ENCODE measurements at places on chromosomes 16 and 17.

DNA sequence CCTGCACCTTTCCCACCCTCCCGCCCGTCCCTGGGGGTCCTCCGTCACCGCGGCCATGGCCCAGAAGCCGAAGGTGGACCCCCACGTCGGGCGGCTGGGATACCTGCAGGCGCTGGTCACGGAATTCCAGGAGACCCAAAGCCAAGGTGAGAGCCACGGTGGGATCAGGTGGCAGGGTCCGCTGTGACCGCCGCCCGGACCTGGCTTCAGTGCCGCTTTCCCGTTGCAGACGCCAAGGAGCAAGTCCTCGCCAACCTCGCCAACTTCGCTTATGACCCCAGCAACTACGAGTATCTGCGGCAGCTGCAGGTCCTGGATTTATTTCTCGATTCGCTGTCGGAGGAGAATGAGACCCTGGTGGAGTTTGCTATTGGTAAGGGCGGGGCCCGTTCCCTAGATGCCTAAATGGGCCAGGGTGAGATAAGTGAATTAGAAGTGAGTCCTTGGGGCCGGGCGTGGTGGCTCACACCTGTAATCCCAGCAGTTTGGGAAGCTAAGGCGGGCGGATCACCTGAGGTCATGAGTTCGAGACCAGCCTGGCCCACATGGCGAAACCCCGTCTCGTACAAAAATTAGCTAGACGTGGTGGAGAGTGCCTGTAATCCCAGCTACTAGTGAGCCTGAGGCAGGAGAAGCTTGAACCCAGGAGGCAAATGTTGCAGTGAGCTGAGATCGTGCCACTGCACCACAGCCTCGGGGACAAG, 617 bp downstream of the ARMC7 start:
- no peak for DNase-seq

- no peak for DNase-seq
Measured at GRCh38 chr17:75068750-75069149, 19.0 kb upstream of the SLC16A5 start.

GRCh38 chr17:58191241-58191896, 1.2 kb upstream of the EPX start:
- no peak for DNase-seq

GRCh38 chr17:52170963-52171572, 12.6 kb upstream of the CA10 start:
- peak; percentile 39 for DNase-seq

DNA sequence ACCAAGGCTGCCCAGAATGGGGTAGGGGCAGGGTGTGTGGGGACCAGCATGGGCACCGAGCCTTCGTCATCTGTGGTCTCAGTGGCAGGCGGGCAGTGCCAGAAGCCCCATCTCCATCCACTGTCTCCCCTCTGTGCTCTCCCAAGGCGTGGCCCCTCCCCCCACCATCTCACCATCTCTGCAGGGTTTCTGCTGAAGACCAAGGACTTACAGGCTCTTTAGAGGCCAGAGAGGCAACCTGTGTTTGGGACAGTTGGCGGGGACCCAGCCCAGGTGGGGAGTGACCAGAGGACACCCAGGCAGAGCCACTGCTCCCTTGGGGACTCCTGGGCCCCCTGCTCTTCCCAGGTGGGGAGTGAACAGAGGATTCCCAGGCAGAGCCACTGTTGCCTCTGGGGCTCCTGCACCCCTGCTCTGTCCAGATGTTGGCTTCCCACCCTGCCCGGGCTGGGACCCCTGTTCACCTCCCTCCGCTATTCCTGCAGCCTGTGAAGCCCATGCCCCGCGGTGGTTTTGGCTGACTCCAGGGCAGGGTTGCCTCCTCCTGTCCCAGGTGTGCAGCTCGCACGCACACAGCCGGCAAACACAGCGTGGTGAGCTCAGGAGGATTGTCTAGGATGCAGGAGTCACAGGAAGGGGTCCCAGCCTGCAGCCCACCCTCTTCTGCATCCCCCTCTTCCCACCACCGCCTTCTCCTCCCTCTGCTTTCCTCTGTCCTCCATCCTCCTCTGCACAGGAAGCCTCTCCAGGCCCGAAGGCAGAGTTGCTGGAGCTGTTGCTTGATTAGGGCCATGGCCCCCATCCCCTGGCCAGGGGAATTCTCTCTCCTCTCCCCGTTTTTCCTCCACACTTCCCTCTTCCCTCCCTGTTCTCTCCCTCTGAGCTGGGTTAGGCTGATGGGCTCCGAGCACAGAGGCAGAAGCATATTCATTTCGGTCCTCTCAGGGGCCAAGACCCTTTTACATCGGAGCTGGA, 45.0 kb downstream of the SLC7A5 start:
- no peak for DNase-seq

- DNase-seq = no peak
Measured at GRCh38 chr16:5004311-5004710, 29.4 kb downstream of the NAGPA start.

DNA sequence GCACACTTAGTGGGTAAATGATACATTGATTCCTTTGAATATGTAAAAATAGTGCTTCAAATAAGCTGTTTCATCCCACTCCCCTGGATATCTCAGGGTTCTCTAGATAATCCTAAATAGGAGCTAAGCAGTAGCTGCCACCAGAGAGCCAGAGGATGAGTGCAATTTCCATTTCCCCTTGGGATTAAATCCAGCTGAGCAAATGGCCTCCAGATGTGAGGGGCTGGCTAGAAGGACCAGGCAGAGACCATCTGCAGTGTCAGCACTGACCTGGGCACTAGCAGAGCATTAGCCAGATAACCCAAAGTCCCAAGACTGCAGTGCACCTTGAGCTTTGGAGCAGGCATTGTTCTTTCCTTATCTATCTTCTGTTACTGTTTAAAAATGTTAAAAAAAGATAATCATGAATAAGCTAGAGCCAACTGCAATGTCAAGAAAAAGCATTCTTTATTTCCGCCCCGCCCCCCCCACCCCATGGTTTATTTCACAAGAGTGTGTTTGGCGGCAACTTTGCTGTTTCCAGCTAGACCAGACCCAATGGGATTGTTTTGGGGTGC, 19.5 kb downstream of the GPR179 start:
- DNase-seq = no peak

- DNase-seq = no peak
Measured at GRCh38 chr16:56916571-56917403, 15.2 kb upstream of the HERPUD1 start.

DNA sequence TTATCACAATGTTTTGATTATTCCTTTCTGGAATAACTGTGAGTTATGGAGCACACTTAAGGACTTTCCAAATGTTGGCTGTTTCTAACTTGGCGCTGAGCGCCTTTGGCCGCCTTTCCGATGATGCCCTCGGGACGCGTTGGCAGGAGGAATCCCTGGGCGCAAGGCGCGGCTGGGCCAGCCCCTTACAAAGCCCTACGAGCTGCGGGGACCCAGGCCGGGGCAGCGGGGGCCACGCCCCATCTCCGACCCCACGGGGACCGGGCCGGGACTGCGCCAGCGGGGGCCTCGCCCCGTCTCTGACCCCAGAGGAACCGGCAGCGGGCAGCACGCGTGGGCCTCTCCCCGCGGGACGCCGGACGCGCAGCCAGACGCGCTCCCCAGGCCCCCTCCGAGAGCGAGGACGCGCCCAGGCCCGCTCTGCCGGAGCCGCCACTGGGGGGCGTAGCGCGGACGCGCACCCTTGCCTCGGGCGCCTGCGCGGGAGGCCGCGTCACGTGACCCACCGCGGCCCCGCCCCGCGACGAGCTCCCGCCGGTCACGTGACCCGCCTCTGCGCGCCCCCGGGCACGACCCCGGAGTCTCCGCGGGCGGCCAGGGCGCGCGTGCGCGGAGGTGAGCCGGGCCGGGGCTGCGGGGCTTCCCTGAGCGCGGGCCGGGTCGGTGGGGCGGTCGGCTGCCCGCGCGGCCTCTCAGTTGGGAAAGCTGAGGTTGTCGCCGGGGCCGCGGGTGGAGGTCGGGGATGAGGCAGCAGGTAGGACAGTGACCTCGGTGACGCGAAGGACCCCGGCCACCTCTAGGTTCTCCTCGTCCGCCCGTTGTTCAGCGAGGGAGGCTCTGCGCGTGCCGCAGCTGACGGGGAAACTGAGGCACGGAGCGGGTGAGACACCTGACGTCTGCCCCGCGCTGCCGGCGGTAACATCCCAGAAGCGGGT, at the start of gene GAA:
Gene GAA (plus strand): TSS at position 571 of the 935 bp plus-strand sequence. CDS start 3,006 bp downstream, outside the sequence.
- peak; percentile 92 for DNase-seq

DNA sequence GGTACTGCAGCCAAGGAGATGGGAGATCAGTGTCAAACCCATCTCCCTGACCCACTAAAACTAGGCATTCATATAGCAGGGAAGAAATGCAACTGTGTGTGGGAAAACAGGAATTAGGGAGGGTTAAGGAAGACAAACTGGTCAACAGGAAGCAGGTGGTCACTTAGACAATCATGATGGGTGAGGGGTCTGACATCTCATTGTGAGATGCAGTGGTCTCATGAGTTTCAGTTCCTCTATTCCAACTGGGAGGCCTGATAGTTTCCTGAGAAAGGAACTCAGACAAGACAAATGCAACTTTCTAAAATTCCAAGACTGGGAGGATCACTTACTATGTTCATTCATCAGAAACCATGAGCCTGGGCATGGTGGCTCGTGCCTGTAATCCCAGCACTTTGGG, 361.4 kb upstream of the C16orf82 start:
- no peak for DNase-seq

DNA sequence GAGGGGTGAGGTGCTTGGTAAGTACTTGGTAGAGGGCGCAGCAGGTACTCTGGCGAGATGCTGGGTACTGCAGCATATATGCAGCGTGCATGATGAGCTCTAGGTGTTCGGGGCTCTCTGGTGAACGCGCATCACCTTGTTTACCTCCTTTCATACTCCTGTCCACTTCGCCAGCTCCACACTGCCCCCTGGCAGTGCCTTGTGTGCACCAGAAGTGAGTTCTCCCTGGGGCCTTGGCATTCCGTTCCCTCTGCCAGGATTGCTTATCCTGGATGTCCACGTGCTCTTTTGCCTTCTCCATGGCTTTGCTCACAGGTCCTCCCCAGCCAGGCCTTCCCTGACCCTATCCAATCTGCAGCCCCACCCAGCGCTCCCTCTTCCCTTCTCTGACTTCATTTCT, 154.2 kb downstream of the MRM1 start:
- peak; percentile 13 for DNase-seq

DNA sequence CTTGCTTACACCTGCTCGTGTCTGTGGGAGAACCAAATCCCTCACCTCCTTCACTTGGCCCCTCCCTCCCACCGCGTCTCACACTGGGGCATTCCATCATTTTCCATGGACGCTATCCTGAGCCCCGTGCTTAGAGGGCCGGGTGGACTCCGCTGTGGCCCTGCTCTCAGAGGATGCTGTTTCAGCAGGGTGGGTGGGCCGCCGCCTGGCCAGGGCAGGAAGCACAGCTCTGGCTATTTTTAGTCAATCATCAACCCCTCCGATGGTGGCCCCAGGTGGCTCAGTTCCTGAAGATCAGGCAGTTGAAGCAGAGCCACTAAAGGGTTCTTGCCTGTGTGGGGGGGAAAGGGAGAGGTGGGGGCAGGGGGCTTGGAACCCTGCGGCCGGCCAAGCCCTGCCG, 230.3 kb downstream of the ENGASE start:
- DNase-seq = no peak

DNA sequence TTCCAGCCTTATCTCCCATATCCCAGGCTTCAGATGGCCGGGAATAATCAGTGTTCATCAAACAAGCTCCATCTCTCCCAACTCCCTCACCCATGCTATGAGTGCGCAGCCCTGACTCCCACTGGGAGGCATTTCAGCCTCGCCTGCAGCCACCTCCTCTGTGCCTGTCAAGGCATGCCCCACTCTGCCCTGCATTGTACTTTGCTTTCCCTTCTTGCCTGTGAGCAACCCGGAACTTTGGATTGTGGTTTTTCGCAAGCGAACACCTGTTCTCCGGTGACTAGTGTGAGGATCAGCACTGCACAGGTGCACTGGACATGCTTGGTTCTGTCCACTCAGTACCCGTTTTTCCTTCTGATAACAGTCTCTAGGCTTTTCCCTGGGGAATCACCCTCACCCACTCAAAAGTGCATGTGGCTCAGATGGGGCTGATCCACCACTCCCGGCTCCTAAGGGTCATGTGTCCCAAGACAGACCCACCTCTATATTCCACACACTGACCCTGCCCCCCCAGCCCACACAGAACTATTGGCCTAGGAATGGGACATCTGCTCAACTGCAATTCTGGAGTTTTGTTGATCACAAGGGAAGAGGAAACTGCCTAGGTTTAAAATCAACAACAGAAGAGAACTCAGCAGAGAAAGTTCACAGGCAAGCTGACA, 9.1 kb downstream of the CHST6 start:
- DNase-seq = no peak
